Heart left ventricle (tissue), 16 donors: ENCODE measurements at places on chromosomes 1 and 21. TPM values are rescaled to one million over a fixed set of nuclear protein-coding genes. Genes with fewer than 3 reads are reported as not detected.

- H3K4me1 ChIP-seq, result peaks cover 9% of the 10 kb centered on the region
- no peak for DNase-seq
- peaks cover 34% of the 10 kb centered on the region for H3K27me3 ChIP-seq
- no peaks in the 10 kb centered on the region for H3K36me3 ChIP-seq
- no peak overlapping the region for H3K27ac ChIP-seq
Observed at GRCh38 chr1:161261261-161262235, 3.0 kb downstream of the PCP4L1 start.

Gene OR2T5
- total RNA-seq, result not detected

Gene SLAMF9
- total RNA-seq, result not detected

DNA sequence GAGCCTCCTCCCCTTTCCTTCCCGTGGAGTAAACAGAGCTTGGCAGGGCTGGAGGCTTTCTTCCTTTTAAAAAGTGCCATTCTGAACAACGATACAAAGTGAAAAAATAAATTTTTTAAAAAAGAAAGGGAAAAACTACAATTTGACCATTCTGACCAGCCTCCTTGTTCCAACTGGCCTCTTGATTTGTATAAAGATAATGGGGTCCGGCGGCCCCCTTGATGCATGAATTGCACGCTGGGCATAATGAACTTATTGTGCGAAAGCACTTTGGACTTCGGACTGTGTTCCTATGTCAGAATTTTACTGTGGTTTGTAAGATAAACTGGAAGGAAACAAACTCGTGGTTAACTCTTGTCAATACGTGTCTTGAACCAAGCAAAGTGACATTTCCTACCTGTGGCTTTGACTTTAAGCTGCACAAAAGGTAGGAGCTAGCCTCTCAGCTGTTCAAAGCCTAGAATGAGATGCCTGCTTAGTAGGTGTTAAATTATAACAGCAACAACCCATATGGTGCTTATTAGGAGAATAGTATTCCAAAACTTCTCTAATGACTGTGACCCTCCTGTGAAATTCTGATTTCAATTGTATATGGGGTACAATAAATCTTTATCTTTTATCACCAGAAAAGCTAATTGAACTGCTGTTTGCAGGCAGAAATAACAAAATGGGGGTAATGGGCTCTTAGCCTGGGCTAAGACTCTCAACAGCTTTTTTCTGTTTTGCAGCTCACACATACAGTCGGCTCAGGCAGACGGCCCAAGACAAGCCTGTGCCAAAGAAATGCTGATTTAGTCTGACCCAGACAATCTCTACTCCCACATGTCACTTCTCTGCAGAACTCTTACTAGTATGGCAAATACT lies 9.3 kb downstream of the IRF2BP2 start:
- peak overlapping the region; percentile 99 for H3K27ac ChIP-seq
- peaks cover 34% of the 10 kb centered on the region for H3K36me3 ChIP-seq
- H3K27me3 ChIP-seq, result no peaks in the 10 kb centered on the region
- H3K4me1 ChIP-seq, result peaks cover 73% of the 10 kb centered on the region
